ENCODE measurements at places on chromosomes 16 and 17. TPM values are rescaled to one million over a fixed set of nuclear protein-coding genes. Genes with fewer than 3 reads are reported as not detected.

The RNF222 gene
- polyA plus RNA-seq = not detected

DNA sequence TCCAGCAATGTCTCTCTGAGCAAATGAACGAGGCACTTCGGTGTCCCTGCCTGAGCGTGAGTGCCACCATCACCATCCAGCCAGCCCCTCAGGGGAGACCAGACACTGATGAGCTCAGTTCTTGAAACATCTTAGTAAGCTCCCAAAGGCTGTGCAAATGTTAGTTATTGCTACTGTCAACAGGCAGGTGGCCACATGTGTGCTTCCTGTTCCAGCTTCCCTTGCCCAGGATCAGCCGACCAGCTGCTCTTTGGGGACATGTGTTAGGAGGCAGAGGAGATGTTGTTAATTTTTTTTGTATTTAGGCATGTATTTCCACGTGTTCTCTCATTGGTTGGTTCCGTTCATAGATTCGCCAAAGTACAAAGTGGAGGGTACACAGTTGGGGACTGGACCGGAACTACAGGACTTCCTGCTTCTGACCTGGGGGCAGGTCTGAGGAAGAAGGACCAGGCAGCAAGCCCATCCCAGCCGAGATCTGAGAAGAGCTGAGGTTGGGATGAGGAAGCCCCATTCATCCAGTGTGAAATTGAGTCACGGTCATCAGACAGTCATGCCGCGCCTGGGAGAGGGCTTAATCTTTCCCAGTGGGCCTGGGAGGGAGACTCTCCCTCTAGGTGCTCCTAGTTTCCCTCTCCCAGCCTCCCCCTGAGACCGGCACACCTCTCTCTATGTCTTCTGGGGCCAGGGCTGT is 3.8 kb downstream of the TTYH2 start:
- H3K27ac ChIP-seq = no peak overlapping the region
- H3K4me3 ChIP-seq = no peak overlapping the region
- no peaks in the 10 kb centered on the region for H3K36me3 ChIP-seq
- no peak for DNase-seq
- no peaks in the 10 kb centered on the region for H3K27me3 ChIP-seq

DNA sequence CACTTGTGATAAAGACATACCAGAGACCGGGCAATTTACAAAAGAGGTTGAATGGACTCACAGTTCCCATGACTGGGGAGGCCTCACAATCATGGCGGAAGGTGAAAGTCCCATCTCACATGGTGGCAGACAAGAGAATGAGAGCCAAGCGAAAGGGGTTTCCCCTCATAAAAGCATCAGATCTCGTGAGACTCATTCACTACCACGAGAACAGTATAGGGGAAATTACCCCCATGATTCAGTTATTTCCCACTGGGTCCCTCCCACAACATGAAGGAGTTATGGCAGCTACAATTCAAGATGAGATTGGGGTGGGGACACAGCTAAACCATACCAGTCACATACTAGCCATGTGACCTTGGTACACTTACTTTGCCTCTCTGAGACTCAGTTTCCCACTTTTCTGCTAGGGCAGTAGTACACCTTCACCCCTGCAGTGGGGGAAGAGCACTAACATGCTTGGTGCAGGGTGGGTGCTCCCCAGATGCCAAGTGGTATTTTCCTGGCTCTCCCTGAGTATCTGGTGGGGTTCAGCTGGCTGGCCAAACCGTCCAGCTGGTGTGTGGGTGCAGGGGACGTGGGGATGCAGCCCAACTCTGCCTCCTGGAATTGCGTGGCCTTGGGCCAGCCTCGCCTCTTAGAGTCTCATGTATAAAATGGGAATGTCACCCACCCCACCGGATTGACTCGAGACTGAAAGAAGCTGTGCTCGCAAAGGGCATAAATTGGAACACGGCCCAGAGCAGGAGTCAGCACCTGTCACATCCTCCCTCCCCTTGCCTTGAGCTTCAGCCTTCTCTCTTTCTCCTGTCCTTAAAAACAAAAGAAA is 364.1 kb downstream of the CPPED1 start:
- H3K36me3 ChIP-seq = no peaks in the 10 kb centered on the region
- H3K4me1 ChIP-seq = no peaks in the 10 kb centered on the region
- no peak overlapping the region for H3K4me3 ChIP-seq
- no peak for DNase-seq
- no peaks in the 10 kb centered on the region for H3K27me3 ChIP-seq
- H3K27ac ChIP-seq = no peak overlapping the region

DNA sequence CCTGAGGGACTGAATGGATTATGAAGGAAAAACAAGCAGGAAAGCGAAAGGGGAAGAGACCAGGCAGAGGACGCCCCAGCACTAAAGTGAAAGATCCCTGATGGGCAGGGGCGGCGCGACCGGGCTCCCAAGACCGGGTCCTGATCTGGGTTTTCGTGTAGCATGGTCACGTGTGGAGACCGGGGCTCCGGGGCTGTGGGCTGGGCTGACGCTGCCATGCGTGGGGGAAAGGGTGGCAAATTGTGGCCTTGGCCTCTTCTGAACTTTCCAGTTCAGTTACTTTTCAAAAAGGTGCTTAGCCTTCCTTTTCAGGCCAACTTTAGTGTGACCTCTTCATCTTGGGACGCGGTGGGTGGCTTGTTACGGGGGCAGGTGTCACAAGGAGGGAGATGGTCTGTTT is 57.5 kb downstream of the METRNL start:
- no peak for DNase-seq
- H3K27me3 ChIP-seq = no peaks in the 10 kb centered on the region
- no peaks in the 10 kb centered on the region for H3K36me3 ChIP-seq
- H3K4me3 ChIP-seq = no peak overlapping the region

The CSF3 gene
- 3.5 TPM for polyA plus RNA-seq

DNA sequence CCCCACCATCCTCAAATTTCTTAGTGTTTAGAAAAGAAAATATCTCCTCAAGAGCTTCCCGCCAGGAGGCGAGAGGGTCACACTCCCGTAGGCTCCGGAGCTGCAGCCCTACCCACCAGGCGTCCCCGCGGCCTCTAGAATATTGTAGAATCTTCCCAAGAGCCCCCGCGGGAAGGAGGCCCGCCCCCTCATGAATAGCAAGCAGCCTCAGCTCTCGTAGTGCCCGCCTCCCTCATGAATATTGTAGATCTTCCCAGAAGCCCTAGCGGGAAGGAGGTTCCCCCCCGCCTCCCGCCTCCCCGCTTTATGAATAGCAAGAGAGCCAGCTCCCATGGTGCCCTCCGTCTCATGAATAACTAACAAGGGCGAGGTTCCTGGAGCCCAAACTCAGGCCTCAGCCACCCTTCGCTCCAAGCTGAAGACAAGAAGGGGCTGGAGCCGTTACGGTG is at the start of gene FBXO47:
Gene FBXO47, minus strand, starts transcription at position 114 of the 449 bp plus-strand sequence. CDS start 4,378 bp downstream, outside the sequence.
- no peaks in the 10 kb centered on the region for H3K4me1 ChIP-seq
- no peaks in the 10 kb centered on the region for H3K36me3 ChIP-seq
- H3K27ac ChIP-seq = peak within 1 kb of the TSS; percentile 37
- peak within 1 kb of the TSS; percentile 38 for H3K4me3 ChIP-seq
- no peaks in the 10 kb centered on the region for H3K27me3 ChIP-seq
- DNase-seq = peak; percentile 89

DNA sequence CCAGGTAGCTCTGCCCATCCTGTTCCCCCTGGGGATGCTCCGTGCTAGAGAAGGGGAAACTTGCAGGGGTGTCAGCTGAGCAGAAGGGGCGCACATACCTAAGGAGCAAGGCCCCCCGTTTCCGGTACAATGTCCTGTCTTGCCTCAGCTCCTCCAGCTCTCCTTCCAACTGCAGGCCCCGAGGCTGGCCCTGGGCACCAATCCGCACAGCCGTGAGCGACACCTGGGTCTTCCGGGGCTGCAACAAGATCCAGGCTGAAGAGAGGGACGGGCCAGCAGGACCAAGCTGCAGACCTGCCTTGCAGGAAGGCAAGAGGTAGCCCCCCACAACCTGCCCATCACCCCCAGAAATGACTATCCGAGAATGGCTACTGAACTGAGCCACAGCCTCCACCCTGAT is 102.6 kb downstream of the RMI2 start:
- DNase-seq = no peak
- no peak overlapping the region for H3K4me3 ChIP-seq
- no peaks in the 10 kb centered on the region for H3K36me3 ChIP-seq
- H3K27ac ChIP-seq = no peak overlapping the region

DNA sequence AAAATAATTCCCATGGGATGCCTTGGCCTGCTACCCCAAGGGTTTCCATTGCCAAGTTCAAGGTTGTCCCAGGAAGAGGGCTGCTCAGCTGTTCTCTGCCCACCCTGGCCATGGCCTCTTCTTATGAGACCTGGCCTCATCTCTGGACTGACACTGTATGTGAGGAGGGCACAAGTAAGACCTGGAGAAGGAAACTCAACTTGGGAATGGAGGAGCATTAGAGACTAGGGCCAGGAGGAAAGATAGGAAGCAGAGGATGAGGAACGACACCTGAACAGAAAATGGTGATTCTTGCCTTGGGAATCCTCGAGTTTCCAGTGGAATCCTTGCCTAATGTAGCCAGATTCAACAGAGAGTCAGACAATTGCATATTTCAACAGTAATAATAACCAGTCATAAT is 24.6 kb upstream of the GOSR2 start:
- no peak for DNase-seq
- H3K27ac ChIP-seq = no peak overlapping the region
- H3K4me1 ChIP-seq = no peaks in the 10 kb centered on the region
- H3K27me3 ChIP-seq = no peaks in the 10 kb centered on the region
- no peak overlapping the region for H3K4me3 ChIP-seq

DNA sequence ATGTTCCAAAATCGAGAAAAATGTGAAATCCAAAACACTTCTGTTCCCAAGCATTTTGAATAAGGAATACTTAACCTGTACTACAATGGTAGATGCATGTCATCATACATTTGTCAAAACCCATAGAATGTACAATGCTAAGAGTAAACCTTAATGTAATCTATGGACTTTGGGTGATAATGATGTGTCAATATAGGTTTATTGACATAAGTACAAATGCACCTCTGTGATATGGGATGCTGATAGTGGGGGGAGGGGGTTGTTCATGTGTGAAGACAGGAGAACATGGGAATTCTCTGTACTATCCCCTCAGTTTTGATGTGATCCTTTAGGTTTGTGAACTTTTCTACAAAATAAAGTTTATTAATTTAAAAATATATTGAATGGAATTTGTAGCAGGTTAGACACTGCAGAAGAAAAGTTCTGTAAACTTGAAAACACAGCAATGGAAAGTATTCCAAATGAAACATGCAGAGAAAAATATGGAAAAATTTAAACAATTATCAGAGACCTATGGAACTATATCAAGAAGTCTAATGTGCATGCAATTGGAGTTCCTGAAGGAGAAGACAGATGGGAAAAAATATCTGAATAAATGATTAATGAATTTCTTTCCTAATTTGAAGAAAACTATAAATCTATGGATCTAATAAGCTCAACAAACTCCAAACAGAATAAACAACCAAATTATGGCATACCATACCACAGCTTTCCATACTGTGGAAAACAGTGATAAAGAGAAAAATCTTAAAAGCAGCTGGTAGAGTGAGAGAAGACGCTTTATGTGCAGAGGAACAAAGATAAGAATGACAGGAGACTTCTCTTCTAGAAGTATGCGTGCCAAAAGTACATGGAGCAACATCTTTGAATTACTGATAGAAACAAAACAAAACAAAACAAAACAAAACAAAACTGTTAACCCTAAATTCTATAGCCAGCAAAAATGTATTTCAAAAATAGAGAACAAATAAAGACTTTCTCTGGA is 34.7 kb upstream of the MSI2 start:
- no peak overlapping the region for H3K4me3 ChIP-seq
- DNase-seq = no peak
- no peak overlapping the region for H3K27ac ChIP-seq
- no peaks in the 10 kb centered on the region for H3K36me3 ChIP-seq
- no peaks in the 10 kb centered on the region for H3K4me1 ChIP-seq

- no peak overlapping the region for H3K27ac ChIP-seq
- DNase-seq = no peak
- peaks cover 62% of the 10 kb centered on the region for H3K36me3 ChIP-seq
- no peaks in the 10 kb centered on the region for H3K27me3 ChIP-seq
- H3K4me3 ChIP-seq = no peak overlapping the region
- H3K4me1 ChIP-seq = no peaks in the 10 kb centered on the region
These were observed 37.5 kb upstream of the GSG1L start for GRCh38 chr16:28100810-28101532.

The PPM1E gene
- polyA plus RNA-seq = 1.3 TPM

The CCL2 gene
- 97.1 TPM for polyA plus RNA-seq

DNA sequence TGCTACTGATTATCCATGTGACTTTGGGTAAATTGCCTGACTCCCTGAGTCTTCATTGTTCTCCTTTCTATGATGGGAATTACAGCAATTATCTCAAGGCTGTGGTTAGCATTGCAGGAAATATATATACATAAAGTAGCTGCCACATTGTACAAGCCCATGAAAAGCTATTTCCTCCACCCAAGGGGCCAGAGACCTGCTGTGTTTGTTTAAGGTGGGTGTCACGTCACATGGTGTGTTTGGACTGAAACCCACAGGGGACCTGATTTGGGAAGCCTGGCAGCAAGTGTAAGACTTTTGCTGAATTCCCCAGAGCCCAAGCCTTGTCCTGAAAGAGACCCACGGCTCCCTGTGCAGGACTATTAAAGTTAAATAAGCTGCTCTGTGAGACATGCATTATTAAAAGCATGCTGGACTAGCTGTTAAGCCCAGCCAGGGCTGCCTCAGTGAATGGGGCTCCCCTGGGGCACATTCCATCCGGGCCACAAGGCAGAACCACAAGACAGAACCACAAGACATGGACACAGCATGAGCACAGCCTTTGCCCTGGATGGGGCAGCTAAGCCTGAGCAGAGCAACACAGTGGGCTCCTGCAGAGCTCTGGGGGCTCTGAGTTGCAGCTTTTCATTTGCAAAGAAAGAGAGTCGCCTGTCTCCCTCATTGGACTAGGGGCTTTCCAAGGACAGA is 148.9 kb downstream of the SPACA3 start:
- H3K36me3 ChIP-seq = no peaks in the 10 kb centered on the region

GRCh38 chr17:81918832-81919545 is 1.0 kb upstream of the SIRT7 start:
- DNase-seq = no peak
- H3K27ac ChIP-seq = no peak overlapping the region
- no peaks in the 10 kb centered on the region for H3K27me3 ChIP-seq

DNA sequence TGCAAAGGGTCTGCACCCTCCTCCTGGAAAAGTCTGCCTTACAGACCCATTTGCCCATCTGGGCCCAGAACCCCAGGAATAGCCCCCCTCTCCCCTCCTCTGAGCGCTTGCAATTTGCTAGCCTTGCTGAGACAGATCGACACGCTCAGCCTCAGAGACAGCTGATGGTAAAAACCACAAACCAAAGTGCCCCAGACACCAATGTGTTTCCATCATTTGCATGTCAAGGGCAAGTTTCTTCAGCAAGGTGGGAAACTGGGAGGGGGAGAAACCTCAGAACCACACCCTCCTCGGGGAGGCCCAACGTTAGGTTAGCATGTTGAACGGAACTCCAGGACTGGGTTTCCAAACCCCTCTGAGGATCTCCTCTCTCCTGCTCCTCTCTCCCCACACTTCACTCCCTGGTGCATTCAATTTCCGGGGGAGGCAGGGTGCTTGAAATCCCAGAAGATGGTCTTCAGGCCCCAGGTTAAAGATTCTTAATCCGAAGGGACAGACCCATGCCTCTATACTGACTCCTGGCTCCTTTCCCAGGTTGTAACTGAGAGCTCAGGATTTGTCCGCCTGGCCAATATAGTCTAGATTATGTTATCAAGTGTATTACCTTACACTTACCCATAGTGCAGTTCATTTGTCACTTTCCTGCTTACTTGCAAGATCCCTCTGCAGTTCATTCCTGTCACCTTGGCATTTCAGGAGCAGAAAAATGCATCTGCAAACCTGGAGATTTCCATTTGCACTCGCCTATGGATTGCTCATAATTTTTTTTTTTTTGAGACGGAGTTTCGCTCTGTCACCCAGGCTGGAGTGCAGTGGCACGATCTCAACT is 1.3 kb upstream of the CUEDC1 start:
- H3K4me3 ChIP-seq = no peak overlapping the region
- no peak for DNase-seq
- peaks cover 9% of the 10 kb centered on the region for H3K4me1 ChIP-seq
- no peaks in the 10 kb centered on the region for H3K27me3 ChIP-seq
- no peak overlapping the region for H3K27ac ChIP-seq

Measured in pancreas (tissue), 10 donors.